NCI-H2171 treated with DMSO at 0.1 percent for 48 hours (cell line): ENCODE measurements at places on chromosomes 16 and 17.
A peak's percentile ranks its signal among the peaks of the same experiment; 100 is the strongest.

DNA sequence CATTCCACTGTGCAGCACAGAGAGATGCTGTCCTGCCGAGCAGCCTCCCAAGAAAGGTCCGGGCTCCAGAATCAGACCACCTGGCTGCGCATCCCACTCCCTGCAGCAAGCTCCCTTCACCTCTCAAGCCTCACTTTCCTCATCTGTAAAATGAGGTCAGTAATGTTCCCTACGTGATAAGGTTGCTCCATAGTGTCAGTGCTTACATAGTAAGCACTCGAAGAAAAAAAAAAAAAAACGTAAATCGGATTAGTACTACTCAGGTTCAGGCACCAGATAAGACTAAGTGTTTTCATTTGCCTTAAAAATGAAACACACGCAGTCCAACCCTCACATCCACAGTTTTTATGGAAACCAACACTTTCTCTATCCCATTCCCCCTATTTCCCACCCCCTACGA, 76.7 kb downstream of the CCT6B start:
- no peak for DNase-seq

DNA sequence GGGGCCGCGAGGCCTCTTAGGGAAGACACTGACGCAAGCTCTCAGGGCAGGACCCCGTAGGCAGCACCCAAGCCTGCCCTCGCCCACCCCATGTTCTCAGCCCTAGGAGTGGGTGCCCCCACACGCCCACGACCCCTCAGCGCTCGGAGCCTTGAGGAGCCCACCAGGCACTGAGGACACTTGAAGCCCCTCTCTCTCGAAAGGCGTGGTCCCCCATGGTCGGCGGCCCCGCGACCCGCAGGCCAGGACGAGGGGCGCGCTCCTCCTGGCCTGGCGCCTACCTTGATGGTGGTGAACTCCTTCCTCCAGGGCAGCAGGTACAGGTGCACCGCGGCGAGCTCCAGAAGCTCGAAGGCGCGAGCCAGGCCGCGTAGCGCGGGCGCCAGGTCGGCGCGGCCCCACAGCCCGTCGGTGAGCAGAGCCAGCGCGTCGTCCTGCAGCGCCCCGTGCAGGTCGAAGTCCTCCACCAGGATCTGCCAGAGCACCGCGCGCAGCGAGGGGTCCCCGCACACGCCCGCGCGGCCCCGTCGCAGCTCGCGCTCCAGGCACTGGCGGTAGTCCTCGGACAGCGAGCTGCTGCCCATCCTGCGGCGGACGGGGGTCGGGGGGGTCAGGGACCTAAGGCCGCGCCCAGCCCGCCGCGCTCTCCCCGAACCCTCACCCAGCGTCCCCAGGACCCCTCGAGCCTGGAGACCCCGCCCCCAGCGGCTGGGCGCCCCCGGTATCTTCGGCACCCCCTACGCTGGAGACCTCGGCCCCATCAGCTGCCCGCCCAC, 668 bp downstream of the SPATA2L start:
- DNase-seq, result peak; percentile 33

GRCh38 chr16:50209546-50210265, 56.6 kb downstream of the TENT4B start:
- DNase-seq, result no peak

DNA sequence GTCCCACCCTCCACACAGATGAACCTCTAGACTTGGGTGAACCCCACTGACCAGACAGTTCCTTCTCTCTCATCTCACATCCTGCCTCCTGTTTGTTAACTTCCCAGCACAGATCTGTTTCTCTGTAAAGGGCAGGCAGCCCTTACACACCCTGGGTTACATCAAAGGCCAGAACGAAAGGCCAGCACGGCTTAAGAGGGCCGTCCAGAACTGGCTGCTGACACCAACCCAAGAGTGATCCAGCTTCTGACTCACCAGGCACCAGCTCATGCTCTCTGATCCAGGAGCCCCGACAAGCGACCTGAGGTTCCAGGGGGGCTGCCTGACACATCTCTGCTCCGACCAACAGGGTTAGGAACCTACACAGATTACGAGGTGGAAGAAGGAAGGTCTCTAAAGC, 86.9 kb downstream of the MRM3 start:
- DNase-seq, result no peak

GRCh38 chr16:68115851-68116250, 30.7 kb downstream of the NFATC3 start:
- DNase-seq, result no peak

DNA sequence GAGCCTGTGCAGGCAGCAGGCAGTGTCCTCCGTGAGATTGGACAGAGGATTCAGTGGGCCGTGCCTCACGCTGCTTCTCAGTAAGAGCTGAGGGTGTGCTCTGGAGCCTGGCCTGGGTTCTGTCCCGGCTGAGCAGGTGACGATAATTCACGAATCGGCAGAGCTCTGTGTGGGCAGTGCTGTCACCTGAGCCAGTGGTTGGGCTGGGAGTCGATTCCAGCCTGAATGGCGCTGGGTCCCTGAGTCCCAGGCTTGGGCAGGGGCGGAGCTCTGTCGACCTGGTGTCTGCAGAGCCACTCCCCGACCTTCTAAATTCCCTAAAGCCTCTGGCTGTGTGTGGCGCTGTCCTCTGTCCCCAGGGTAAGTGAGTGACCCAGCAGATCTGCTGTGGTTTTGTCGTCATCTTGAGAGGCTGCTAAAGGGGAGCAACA, 8.4 kb downstream of the ACSF3 start:
- no peak for DNase-seq

DNA sequence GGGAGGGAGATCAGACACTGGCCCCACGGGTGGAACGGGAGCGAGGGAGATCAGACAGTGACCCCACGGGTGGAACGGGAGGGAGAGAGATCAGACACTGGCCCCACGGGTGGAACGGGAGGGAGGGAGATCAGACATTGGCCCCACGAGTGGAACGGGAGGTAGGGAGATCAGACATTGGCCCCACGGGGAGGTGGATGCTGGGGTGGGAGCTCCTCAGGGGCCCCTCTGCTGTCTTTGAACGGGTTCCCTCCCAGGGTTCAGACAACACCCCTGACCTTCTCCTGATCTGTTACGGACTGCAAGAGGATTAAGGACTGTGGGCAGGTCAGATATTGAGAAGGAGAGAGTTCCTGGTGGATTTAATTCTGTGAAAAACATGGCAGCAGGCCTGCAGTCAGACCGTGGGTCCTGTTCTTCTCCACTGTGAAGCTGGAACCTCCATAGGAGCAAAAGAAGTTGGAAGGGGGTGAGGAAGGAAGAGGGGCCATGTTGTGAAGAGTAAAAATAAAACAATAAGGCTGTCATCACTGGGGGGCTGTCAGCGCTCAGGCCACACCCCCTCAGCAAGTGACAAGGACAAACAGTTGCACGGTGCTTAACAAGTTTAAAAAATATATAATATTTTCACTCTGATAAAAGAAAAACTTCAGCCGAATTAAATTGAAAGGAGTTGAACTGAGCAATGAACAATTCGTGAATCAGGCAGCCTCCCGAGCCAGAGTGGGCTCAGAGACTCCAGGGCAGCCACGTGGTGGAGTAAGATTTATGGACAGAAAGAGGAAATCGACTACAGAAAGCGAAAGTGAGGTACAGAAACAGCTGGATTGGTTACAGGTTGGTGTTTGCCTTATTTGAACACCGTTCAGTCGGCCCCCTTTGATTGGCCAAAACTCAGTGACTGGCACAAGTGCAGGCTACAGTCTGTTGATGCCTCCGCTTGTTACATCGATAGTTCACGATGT, 348.7 kb upstream of the TNRC6C start:
- DNase-seq, result no peak

GRCh38 chr17:5120036-5120435, 4.2 kb downstream of the USP6 start:
- no peak for DNase-seq

- DNase-seq, result no peak
Observed at GRCh38 chr17:61795546-61795945, 67.8 kb downstream of the BRIP1 start.

- peak; percentile 89 for DNase-seq
Observed at GRCh38 chr17:75033346-75034235, 13.2 kb downstream of the ATP5PD start.

DNA sequence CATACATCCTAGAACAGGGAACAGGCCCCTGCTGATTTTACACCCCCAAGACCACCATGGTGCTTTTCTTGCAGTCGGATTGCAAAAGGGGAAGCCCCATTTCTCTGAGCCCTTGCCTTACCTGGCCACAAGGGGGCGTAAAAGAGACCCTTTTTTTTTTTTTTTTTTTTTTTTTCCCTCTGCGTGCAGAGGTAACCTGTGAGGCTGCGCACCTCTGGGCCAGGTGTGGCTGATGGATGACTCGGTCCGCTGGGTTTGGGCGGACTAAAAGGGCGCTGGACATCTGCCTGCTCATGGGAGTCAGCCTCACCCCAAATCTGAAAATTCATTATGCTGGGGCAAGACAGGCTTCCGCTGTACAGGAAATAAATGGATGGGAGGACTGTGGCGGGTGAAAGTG, 281.0 kb downstream of the CBLN1 start:
- DNase-seq, result peak; percentile 38

GRCh38 chr17:16491131-16491702, 776 bp downstream of the LRRC75A start:
- peak; percentile 27 for DNase-seq

- no peak for DNase-seq
Observed at GRCh38 chr17:60075981-60076380, 2.7 kb downstream of the HEATR6 start.

DNA sequence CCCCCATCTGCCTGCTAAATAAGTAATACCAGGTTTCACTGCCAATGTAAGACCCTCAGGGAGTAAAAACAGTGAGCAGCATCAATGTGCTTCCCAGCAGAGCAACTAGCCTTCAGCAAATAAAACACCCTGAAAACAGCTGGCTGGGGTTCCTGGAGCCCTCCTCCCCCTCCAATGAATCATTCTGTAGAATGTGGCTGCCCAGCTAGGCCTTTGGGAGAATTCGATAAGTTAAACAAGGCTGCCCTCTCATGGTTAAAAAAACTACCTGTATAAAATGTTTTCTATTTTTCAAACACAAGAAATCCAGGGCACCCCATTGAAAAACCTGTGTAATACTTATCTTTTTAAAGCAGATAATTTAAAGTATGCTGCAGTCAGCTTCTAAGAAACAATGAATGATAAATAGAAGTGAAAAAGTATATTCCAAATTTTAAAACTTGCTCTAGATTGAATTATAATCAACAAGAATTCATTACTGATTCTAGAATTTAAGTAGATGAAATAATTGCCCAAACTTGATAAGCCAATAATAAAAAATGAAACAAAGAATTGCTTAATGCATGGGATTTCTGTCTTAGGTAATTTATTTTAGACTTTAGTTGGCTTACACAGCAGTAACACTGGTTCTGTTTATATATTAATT, 9.4 kb upstream of the TOM1L1 start:
- peak; percentile 62 for DNase-seq
